ENCODE measurements at places on chromosomes 3 and 15. TPM values are rescaled to one million over a fixed set of nuclear protein-coding genes. Genes with fewer than 3 reads are reported as not detected.

DNA sequence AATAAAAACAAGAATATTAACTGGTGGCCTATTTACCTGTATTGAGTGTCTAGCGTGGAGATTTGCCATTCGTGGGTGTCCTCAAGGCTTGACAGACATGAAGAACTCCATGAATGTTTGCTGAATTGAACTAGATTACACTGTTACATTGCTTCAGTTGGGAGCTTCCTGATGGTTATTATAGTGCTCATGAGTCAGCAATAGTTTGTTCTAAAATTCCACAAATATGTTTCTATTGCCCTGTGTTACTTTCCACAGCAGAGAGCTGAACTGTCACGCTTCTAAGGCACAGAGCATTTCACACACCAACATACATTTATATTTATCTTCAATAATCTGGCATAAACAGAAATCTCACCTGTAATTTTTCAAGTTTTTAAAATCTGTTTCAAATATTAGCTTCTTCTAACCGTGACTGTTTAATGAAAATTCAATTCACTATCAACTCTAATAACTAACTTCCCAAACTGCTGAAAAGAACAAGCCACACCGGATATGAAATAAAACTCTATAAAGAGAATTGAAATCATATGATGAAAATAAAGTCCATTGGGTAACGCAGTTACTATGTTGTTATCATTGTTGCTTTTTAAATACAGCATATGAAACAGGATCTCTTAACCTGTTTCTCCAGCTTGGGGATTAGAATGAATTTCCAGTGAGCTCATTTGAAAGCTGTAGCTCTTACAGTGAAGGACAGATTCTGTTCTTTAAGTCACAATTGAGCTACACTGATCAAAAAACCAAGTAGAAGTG, 61.2 kb upstream of the MCF2L2 start:
- DNase-seq = no peak

DNA sequence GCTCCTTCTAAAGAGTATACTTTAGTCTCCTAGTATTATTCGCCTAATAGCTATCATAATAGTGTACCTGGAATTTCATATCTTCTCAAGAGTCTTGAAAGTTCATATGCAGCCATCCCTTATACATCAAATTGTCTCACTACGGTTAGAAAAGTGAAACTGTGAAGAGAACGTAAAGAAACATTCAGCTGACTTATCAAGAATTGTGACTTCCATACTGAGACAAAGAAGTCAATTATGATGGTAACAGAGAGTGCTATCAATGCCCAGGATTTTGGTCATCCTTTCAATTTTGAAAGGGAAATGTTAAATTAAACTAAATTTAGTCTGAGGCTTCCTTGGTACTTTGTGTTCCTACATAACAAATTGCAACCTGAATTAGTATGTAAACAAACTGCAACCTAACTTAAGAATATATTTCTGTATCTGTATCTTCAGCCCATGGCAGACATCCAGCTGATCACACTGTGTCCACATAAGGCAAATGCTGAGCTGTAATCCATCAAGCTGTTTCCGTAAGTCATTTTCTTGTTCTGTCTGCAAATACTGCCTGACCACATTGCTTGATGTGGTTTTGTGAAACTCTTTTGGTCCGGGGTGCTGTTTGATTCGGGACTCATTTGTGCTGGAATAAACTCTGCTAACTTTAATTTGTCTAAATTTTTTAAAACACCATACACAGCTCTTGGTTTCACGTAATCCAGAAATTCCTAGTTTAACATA, 469.6 kb downstream of the SI start:
- DNase-seq = no peak

DNA sequence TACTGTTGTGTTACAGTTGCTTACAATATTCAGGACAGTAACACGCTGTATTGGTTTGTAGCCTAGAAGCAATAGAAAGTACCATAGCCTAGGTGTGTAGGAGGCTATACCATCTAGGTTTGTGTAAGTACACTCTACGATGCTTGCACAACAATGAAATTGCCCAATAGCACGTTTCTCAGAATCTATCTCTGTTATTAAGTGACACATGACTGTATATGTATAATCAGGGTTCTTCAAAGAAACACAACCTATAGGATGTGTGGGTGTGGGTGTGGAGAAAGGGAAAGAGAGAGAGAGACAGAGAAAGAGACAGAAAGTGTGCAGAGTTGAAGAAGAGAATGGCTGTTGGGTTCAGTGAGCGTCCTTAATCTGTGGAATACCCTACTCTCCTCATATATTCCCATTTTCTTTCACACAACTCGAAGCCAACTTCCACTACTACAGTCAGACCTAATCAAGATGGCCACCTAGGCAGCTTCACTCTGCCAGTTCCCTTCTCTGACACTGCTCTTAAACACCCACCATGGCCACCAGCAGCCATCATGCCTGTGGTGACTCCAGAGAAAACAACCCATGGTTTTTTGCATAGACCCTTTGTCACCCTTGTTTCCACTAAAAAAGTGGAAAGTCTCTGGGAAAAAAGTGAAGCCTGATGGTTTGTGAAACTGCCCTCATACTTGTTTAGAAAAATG, 5.8 kb upstream of the PPP4R2 start:
- DNase-seq = no peak

GRCh38 chr3:45171283-45171682, 25.1 kb upstream of the CDCP1 start:
- no peak for DNase-seq

GRCh38 chr3:111076732-111077131, 5.1 kb downstream of the NECTIN3 start:
- no peak for DNase-seq

DNA sequence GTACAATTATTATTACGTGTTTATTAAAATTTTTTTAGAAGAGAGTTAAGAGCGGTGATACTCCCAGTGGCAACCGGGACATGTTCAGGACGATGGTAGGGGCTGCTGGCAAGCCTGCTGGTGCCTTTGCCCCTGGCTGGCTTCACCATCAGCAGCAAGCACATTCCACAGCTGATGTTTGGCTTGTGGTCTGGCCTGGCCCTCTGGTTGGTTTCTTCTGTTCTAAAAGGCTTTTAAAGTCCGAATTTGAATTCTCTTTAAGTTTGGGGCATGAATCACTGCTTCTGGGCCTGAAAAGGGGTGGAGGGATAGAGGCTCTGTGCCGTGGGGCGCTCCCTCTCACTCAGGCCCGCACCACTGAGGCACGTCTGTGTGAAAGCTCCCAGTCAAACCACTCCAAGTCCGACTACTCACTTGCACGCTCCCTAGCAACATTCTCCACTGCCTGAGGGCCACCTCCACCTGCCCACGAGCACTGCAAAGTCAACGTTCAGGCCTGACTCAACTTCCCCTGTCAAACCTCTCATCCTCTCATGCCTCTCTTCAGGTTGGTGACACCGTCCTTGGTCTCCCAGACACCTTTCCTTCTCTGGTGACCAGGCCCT, 10.1 kb downstream of the ITGA11 start:
- DNase-seq = peak; percentile 42

GRCh38 chr3:124895756-124896155, 8.6 kb upstream of the ITGB5 start:
- no peak for DNase-seq

DNA sequence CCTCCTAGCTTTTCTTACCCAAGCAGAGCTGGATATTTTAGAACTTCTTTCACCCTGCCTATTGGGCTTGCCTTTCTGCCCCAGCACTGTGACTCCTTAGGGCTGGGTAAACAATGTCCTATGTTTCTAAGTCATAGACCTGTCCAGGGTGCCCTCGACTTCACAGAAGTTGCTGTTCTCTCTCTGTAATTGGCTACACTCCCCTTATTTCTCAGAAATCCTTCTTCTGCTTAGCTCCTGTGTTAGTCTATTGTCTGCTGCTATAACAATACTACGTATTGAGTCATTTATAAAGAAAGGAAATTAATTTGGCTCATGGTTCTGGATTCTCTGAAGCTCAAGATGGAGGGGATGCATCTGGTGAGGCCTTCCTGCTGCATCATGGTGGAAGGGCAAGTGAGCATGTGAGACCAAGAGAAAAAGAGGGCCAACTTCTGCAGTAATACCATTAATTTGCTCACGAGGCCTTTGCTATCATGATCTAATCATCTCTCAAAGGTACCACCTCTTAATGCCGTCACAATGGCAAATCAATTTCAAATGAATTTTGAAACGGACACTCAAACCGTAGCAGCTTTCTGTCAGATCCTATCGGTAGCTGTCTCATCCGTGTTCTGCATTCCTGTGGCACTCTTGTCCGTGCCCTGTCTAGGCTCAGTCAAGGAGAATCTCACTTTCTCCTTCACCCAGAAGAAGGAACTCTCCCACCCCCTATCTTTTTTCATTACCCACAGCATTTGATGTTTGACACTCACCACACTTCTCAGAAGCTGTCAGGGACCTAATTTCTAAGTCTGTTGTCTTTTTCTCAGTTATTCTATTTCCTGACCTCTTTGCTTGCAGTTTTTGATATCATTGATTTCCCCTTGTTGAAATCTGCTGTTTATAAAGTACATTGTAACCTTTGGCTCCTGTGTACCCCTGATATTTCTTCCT, 22.3 kb upstream of the GPR171 start:
- DNase-seq = no peak

GRCh38 chr3:119420196-119420595, 43.2 kb downstream of the TMEM39A start:
- DNase-seq = no peak

GRCh38 chr15:43086551-43086950, 19.3 kb downstream of the UBR1 start:
- no peak for DNase-seq

DNA sequence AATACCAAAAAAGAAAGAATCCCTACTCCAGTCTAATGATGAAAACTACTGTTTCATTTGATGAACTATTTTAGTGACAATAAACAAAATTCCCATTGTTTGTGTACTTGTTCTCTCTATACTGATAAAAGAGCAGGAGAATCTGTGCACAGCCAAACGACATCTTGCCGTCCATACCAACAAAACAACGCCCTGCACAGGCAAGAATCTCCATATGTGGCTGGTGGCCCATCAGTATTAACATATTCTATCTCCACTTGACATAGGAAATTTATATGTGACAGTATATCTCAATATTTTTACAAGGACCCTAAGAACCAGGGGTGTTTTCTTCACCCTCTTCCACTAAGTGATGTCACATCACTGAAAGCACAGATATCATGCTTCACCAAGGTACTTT, 279.5 kb downstream of the ULK4 start:
- no peak for DNase-seq

- DNase-seq = peak; percentile 62
Measured at GRCh38 chr3:73727117-73727821, 102.5 kb upstream of the PDZRN3 start.

GRCh38 chr3:76827701-76828226, 212.1 kb upstream of the ROBO2 start:
- no peak for DNase-seq

GRCh38 chr3:179921500-179921899, 115.2 kb downstream of the PEX5L start:
- DNase-seq = no peak

DNA sequence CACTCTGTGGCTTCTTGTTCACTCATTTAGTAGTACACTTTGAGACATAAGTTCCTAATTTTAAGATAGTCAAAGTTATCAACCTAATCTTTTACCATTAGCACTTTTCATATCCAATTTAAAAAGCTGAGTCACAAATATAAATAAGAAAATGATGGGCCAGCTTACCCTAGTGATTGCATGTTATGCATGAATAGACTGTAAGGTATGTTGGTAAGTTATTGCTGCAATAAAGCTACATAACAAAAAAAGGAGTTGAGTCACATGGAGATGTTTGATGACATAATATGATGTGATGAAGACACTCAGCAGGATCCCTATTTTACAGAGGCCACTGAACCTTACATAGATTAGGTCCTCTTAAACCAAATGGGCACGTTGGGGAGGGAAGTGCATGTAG, 161.3 kb downstream of the OCA2 start:
- no peak for DNase-seq

The GOLGA8J gene
- total RNA-seq = not detected

The SERPINI2 gene
- 2.2 TPM for total RNA-seq

The ARID3B gene
- total RNA-seq = 1.8 TPM

The NR1I2 gene
- 0.82 TPM for total RNA-seq

The MBNL1 gene
- total RNA-seq = 199 TPM

The P3H2 gene
- 5.4 TPM for total RNA-seq

The ABI3BP gene
- 46.7 TPM for total RNA-seq

The RBPMS2 gene
- 85.0 TPM for total RNA-seq
